Lower lobe of right lung (tissue), 2 donors: ENCODE measurements at places on chromosomes 16 and 17.
A peak's percentile ranks its signal among the peaks of the same experiment; 100 is the strongest.

DNA sequence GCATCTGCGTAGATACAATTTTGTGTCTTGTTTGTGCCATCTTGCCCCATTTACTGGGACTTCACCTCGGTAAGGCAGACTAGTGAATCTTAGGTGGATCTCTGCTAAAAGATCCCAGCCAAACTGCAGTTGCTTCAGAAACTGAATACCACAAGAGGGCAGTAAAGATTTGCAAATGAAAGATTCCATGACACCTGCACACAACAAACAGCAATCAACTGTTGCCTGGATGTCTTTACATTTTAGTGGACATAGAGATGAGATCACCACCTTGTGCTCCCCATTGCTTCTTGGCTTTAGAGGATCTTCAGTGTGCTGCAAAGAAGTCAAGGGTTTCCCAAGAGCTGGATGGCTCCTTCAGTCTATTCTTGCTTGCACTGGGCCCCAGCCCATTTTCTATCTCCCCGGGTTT lies 119.2 kb upstream of the CACNG5 start:
- DNase-seq: no peak

DNA sequence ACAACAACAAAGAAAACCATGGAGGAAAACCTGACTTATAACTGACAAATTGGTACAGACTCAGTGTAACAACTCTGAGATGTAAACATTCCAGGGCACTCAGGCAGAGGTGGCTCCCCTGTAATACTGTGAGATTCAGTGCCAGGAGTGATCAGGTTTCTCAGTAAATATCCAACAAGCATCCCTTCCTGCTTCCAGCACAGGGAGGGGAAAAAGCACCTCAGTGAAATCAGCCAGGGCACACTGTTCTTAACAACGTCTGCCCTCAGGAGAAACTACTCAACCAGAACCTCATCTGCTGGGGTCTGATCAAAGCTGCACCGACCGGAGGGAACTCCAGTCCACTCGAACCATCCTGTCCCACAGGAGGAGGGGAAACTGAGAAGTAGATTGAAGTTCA lies 52.3 kb downstream of the AMFR start:
- no peak for DNase-seq

DNA sequence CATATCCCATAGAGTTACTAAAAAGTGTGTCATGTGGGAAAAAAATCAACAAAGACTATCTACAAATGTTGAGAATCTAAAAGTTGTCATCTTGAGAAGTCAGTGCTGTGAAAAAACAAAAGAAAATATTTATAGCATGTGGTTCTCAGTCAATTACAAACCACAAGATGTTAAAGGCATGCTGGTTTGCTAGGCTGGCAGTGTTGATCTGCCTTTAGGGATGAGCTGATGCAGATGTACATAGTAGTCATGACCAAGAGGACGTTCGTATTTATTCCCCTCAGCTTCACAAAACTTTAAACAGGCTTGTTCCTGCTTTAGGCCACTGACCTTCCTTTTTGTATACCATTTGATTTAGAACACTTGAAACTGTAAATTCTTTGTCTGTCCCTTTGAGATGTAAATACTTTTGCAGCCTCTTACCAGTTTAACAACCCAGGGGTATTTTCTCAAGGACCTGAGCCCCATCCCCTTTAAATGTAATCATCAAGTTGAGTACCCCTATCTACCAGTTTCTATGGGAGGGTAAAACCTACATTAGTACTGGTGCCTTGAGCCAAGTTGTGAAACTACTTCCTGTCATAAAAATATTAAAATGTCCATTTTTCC lies 446.6 kb downstream of the KCNJ18 start:
- no peak for DNase-seq

- peak; percentile 4 for DNase-seq
These were observed 11.1 kb downstream of the G6PC3 start for GRCh38 chr17:44081681-44082080.

DNA sequence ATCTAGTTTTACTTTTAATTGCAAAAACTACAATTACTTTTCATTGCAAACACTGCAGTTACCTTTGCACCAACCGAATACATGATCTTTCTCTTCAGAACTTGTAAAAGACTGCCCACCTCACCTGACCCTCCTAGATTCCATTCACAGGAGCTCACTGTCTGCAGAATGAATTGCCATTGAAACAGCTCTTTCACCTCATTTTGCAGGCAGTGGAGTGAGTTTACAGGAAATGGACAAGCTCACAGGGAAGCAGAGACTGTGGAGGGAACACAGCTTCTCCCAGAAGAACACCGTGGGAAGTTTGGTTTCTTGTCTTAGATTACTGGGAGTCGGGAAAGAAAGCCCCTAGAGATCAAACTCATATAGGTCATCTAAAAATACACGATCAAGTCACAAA lies 439.7 kb upstream of the RBFOX1 start:
- DNase-seq: no peak

GRCh38 chr16:83336603-83337002 lies 471.2 kb upstream of the HSBP1 start:
- DNase-seq: no peak

DNA sequence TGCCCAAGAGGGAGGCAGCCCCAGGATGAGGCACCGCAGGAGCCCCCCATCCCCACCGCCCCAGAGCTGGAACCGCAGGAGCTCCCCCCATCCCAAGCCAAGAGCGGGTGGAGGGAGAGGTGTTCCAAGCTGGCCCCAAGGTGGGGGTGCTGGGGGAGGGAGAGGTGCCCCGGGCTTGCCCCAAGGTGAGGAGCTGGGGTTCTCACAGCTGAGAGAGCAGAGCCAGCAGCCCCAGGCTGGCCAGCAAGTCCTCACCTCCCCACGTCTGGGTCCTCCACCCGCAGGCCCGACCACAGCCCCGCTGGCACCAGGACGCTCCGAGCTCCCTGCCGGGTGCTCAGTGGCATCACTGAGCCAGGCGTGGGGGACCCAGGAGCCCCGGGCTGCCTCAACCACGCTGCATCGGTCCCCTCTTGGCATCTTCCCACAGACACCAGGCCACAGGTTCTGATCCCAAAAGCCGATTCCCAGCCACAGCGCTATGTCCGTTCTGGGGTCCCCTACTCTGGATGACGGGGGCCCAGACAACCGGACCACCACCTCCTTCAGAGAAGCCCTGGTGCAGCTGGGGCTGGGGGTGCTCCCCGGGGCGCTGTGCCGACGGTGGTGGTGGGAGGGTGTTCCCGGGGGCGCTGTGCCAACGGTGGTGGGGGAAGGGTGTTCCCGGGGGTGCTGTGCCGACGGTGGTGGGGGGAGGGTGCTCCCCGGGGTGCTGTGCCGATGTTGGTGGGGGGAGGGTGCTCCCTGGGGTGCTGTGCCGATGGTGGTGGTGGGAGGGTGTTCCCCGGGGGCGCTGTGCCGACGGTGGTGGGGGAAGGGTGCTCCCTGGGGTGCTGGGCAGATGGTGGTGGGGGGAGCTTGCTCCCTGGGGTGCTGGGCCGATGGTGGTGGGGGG lies 15.4 kb upstream of the WDR45B start:
- peak; percentile 35 for DNase-seq

GRCh38 chr16:11316331-11317015 lies 28.8 kb upstream of the RMI2 start:
- DNase-seq: no peak

GRCh38 chr16:20906341-20907255 lies 6.0 kb downstream of the LYRM1 start:
- no peak for DNase-seq

DNA sequence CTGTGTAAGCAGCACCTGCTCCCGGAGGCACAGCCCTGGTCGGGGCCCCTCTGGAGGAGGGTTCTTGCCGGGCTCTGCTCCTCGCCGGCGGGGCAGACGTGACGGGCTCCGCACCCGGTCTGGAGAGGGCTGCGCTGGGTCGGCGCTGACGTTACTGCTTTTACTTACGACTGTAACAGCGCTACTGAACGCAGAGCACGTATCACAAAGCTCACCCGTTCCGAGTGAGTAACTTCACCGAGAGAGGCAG lies 1.3 kb upstream of the RAB40C start:
- DNase-seq: peak; percentile 79

- DNase-seq: no peak
These were observed 167.5 kb downstream of the UTP18 start for GRCh38 chr17:51427856-51428255.

DNA sequence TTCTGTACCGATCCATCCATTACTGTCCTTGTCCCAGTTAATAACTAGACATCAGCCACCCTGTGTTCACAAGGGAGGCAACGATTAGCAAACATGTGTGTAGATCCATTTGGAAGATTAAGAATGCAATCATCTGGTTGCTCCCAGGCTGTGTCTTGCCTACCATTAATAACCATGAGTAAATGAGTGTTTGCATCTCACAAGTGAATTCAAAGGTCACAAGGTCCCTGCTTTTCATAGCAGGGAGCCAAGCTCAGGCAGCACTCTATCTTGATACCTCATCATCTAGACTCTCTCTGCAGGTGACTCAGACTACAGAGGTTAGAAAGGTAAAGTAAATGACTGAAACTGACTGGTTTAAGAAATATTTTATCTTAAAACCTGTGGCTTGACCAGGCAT lies 25.3 kb downstream of the VWA3A start:
- no peak for DNase-seq

- no peak for DNase-seq
These were observed 16.8 kb upstream of the MTSS2 start for GRCh38 chr16:70702624-70703023.

- DNase-seq: no peak
These were observed 7.3 kb upstream of the CMTM3 start for GRCh38 chr16:66596986-66597848.

- DNase-seq: no peak
These were observed 224.1 kb upstream of the TBX2 start for GRCh38 chr17:61175298-61176142.

DNA sequence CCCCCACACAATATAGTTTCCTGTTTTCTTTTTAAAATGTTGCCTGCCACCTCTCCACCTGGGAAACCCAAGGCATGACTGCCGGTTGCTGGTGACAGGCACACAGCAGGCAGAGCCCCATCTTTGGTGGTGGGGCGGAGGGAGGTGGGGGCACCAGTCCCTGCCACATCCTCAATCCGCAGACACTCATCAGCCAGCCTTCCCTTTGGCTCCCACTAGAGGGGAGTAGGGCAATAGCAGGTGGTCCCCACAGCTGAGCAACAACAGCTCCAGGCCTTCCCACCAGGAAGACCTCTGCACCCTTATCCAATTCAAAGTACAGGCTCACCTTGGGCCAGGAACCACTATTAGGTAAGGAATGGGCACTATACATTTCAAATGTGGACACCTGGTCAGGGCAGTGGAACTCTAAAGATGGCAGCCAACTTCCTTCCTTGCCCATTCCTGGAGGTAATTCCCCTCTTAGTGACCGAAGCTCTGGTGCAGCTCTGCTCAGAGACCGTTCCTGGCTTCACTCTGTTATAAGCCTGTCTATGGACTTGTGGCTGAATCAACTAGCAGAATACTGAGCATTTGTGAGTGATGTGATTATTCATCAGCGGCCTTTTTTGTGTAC lies 13.9 kb downstream of the RECQL5 start:
- DNase-seq: no peak
